ENCODE measurements at places on chromosomes 3 and 15. TPM values are rescaled to one million over a fixed set of nuclear protein-coding genes. Genes with fewer than 3 reads are reported as not detected.

Gene NRROS
- 10.0 TPM for total RNA-seq

Gene GOLGA8K
- 6.2 TPM for total RNA-seq

Gene CFAP91
- total RNA-seq: 17.3 TPM

Gene NEO1
- 56.1 TPM for total RNA-seq

Gene KLHL6
- total RNA-seq: 4.7 TPM
